ENCODE measurements at places on chromosomes 11 and 22.

- no peak for DNase-seq
These were observed 34.8 kb downstream of the MB start for GRCh38 chr22:35582218-35582860.

DNA sequence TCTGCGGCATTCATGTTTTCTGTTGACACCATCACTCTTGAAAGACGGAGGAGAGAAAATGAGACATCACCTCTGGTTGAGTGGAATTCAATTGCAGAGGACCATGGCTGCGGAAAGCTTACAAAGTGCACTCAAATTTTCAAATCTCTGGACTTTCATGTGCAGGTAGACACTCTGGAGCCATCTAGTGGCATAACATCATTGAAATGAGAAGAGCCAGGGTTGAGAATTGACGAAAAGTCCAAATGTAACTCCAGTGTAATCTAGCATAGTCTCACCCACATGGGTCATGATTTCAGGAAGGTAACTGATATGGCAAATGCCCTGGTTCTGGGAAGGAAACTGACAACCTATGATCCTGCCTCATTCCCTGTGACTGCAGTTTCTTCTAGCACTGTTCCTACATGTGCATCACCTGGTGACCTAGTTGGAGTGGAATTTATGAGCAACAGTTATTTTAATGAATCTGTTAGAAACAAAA is 687.8 kb downstream of the KCNA4 start:
- no peak for DNase-seq

DNA sequence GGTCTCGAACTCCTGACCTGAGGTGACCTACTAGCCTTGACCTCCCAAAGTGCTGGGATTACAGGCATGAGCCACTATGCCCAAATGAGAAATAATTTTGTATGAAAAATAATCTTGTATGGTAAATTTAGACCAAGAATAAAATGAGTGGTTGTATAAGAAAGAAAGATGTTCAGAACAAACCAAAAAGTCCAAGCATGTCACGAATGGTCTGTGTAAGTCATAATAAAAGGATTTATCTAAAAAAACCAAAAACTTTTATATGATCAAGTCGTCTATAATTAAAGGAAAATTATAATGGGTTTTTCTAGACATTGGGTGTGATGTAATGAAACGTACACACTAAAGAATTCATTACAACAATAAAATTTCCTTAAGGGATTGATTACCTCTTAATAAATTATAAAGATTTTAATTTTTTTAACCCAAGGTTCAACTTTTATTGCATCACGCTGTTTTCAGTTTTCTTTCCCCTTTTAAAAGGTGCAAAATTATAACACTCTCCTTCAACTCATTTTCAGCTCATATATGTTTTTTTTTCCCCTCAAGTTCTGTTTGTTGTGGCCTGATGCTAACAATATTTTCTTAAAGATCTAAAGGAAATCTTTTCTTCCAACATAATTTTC is 8.9 kb upstream of the AQP11 start:
- no peak for DNase-seq

DNA sequence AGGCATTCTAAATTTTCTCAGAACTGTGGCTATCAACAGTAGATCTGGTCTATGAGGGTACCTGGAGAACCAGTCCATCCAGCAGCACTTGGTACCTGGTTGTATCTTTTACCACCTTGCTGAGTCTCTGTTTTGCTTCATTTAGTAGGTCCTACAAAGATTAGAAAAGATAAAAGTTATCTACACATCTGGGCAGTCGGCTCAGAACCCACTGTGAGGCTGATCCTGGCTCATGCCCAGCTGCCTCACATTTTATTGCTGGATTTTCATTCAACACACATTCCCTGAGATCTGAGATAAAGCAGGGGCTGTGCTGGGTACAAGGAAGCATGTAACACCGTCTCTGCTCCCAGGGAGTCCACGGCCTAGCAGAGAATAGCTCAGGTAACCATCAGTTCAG is 27.5 kb downstream of the ATP6V1E1 start:
- no peak for DNase-seq

DNA sequence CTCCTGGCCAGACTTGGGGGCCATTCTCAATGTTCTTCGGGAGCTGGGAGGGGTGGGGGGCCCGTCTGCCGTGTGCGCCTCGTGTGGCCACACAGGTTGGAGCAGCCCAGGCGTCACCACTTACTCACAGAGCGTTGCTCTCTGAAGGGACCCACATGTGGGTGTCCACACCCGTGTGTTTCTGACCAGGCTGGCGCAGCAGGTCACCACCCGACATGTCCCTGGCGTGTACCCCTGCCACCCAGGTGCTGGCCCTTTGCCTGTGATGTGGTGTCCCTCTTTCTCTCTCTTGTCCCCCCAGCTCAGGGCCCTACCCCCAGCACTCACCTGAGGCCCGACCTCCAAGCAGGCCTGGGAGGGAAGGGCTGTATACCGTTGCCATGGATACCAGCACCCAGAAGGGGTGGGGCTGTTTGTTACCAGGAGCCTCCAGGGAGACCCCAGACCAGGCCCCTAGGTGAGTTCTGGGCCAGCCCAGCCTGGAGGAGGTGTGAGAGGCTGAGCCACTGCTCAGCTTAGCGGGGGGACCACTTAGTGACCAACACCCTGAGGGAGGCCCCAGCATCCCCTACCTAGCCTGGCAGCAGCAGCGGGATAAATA is 1.4 kb downstream of the LMNTD2 start:
- no peak for DNase-seq

All from activated naive CD4-positive, alpha-beta T cell treated with anti-CD3 and anti-CD28 coated beads, Interleukin-2, amount 50 U/mL, for 16 hours (primary cell).